ENCODE measurements at places on chromosomes 12 and 14.

- H3K27me3 ChIP-seq: peaks cover 14% of the 10 kb centered on the region
- H3K4me3 ChIP-seq: no peak overlapping the region
- peaks cover 8% of the 10 kb centered on the region for H3K4me1 ChIP-seq
Measured at GRCh38 chr14:104132981-104133380, 5.4 kb upstream of the KIF26A start.

GRCh38 chr14:93619176-93619793, 169.0 kb downstream of the PRIMA1 start:
- no peak overlapping the region for H3K4me3 ChIP-seq
- H3K27ac ChIP-seq: no peak overlapping the region
- no peaks in the 10 kb centered on the region for H3K4me1 ChIP-seq
- H3K36me3 ChIP-seq: no peaks in the 10 kb centered on the region

DNA sequence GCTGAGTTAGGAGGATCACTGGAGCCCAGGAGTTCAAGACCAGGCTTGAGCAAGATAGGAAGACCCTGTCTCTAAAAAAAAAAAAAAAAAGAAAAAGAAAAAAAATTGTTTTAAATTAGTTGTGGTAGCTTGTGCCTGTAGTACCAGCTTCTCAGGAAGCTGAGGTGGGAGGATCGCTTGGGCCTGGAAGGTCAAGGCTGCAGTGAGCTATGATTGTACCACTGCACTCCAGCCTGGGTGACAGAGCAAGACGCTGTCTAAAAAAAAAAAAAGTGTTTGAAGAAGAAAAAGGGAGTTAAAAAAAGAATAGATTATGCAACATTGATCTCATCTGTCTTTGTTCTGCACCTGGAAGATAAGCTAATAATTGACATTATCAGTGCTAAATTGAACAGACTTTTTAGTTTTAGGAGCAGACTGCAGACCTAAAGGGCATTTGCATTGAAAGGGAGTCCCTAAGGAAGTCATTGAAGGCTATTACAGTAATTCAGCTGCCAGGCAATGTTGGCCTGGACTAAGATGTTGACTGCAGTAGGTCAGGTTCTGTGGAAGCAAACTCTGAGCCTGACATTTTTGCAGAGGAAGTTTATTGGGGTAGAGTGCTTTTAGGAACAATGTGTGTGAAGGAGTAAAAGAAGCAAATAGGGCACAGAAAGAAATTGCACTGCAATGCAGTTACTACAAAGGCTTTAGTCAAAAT, 215.8 kb downstream of the PCNX1 start:
- H3K4me1 ChIP-seq: peaks cover 8% of the 10 kb centered on the region
- H3K4me3 ChIP-seq: no peak overlapping the region
- H3K27me3 ChIP-seq: no peaks in the 10 kb centered on the region
- no peak for DNase-seq
- no peak overlapping the region for H3K27ac ChIP-seq

GRCh38 chr14:50402965-50403364, 6.3 kb upstream of the CDKL1 start:
- H3K36me3 ChIP-seq: no peaks in the 10 kb centered on the region
- no peak overlapping the region for H3K4me3 ChIP-seq

GRCh38 chr12:26250801-26251200, 55.4 kb downstream of the SSPN start:
- no peak for DNase-seq
- H3K4me3 ChIP-seq: no peak overlapping the region
- no peak overlapping the region for H3K27ac ChIP-seq
- no peaks in the 10 kb centered on the region for H3K36me3 ChIP-seq
- H3K27me3 ChIP-seq: no peaks in the 10 kb centered on the region

GRCh38 chr12:62258231-62258630, 2.0 kb upstream of the USP15 start:
- DNase-seq: no peak
- no peaks in the 10 kb centered on the region for H3K36me3 ChIP-seq
- H3K4me3 ChIP-seq: no peak overlapping the region
- peaks cover 18% of the 10 kb centered on the region for H3K4me1 ChIP-seq
- H3K27ac ChIP-seq: no peak overlapping the region
- H3K27me3 ChIP-seq: no peaks in the 10 kb centered on the region

GRCh38 chr14:70183991-70184390, 4.8 kb downstream of the SLC8A3 start:
- peaks cover 12% of the 10 kb centered on the region for H3K4me1 ChIP-seq
- DNase-seq: no peak
- no peaks in the 10 kb centered on the region for H3K36me3 ChIP-seq
- H3K27me3 ChIP-seq: peaks cover 2% of the 10 kb centered on the region

DNA sequence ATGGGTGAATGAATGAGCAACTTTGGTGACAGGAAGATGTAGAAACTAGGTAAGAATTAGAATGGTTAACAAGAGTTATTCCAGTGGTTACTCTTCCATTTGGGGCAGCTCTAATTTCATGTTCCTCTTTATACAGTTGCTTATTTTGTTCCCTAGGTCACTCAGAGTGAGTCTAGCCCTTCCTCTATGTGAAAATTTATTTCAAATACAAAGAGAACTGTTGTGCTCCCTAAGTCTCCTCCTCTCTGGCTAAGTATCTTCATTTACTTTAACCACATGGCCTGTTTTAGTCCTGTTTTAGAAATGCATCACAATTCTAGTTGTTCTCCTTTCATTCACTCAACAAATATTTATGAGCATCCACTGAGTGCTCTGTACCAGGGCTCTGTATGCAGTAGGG, 51.1 kb upstream of the HIF1A start:
- no peak overlapping the region for H3K4me3 ChIP-seq
- H3K4me1 ChIP-seq: no peaks in the 10 kb centered on the region
- DNase-seq: no peak
- H3K27ac ChIP-seq: no peak overlapping the region
- no peaks in the 10 kb centered on the region for H3K36me3 ChIP-seq

DNA sequence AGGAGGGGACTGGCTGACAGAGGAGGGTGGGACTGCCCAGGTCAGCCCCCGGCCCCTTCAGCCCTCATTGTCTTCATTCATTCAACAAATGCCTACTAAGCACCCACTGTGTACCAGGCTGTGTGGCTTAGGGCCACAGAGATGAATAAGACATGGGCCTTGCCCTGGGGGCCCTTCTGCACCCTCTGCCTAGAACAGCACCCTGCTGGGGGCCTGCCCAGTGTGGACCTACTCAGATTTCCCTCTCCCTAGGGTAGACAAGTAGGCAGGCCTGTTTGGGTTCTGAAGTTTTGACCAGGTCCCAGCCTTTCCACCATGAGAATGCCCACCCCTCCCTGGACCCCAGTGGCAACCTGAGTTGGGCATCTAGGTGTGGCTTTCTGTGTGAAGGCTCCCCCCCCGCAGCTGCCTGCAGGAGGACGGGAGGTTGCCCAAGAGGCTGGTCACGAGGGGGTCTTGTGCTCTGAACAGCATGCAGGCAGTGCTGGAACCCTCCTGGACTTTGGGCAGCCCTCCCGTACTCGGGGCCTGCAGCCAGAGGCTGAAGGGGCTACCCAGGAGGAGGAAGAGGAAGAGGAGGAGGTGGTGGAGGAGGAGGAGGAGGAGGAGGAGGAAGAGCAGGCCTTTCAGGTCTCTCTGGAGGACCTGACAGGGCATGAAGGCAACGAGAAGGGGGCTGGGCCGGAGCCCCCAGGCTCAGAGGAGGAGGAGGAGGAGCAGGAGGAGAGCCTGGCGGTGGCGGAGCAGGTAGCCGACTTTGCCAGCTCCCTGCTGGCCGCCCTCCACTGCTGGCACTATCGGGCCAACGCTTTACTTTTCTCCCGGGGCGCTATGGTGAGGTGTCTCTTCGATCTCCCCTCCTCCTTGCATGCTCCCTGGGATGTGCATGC, 33.4 kb downstream of the PLEKHG3 start:
- no peak for DNase-seq
- no peaks in the 10 kb centered on the region for H3K27me3 ChIP-seq
- no peaks in the 10 kb centered on the region for H3K4me1 ChIP-seq
- peaks cover 46% of the 10 kb centered on the region for H3K36me3 ChIP-seq
- no peak overlapping the region for H3K27ac ChIP-seq

Data from liver (tissue), 10 donors.